ENCODE measurements at places on chromosomes 7 and 10.

DNA sequence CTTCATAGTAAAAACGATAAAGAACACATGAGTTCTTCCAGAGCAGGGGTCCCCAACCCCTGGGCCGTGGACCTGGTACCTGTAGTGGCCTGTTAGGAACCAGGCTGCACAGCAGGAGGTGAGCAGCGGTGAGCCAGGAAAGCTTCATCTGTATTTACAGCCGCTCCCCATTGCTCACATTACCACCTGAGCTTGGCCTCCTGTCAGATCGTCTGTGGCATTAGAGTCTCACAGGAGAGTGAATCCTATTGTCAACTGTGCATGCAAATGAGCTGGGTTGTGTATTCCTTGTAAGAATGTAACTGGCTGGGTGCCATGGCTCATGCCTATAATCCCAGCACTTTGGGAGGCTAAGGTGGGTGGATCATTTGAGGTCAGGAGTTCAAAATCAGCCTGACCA is 229.5 kb downstream of the CNTNAP2 start:
- no peak for DNase-seq

DNA sequence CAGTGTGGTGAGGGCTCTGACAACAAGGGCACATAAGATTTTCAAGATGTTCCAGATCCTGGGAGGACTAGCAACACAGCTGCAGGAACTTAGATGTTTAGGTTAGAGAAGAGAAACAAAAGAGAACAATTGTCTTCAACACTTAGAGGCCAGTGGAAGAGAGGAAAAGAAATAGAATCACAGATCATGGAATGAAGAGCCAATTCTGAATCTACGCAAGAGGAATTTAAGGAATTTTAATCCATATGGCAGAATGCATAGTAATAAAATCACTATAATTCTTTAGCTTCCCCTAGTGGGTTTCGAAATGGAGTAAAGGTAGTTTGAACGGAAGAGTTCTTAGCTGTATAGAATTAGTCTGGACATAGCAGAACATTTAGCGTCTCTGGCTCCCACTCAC is 114.6 kb upstream of the LRRTM3 start:
- DNase-seq = no peak

GRCh38 chr7:111588065-111588433 is 25.8 kb upstream of the IMMP2L start:
- DNase-seq = no peak

GRCh38 chr7:6163402-6163801 is 109.0 kb downstream of the CYTH3 start:
- DNase-seq = no peak

- DNase-seq = no peak
Measured at GRCh38 chr7:121385800-121386179, 10.3 kb downstream of the FAM3C start.

DNA sequence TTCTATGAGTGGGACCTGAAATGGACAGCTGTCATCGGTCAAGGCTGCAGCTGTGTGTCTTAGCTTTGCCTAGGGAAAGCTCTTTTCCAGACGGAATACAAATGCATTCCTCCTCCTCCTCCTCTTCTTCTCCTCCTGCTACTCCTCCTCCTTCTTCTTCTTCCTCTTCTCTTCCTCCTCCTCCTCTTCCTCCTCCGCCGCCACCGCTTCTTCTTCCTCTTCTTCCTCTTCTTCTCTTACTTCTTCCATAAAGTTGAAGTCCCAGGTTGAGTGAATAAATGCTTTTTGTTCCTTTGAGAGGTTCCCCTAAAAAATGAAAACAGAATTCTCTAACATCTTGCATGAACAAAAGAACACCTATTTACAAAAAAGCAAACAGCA is 28.7 kb downstream of the KLF6 start:
- DNase-seq = no peak

DNA sequence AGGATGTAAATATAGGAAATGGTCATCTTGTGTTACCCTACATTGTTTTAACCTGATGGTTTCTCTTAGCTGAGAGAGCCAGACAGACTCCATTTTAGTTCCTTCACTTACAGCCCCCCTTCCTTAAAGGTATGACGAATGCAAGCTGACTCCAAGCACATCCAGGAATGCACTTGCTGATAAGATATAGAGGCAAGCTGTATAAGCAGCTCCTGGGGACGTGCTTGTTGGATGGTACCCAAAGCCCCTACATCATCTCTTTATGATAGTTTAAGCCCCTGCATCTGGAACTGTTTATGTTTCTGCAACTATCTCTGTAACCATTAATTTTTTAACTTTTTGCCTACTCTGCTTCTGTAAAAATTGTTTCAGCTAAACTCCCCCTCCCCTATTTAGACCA is 41.7 kb downstream of the ZNF25 start:
- no peak for DNase-seq

DNA sequence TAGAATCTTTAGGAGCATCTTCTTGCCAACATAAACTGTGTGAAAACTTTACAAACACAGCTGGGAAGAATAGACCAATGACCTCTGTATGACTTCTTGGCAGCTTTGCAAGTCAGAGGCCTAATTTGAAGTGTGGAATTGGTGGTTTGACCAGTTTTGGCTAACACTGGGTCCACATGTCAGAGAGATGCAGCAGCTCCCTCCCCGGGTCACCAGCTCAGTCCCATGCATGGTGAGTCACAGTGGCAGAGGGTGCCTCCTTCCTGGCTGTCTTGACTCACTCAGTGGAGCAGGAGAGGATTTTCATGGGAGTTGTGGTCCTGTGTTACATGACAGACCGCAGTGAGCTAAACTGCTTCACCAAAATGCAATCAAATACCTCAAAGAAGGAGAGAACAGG is 8.2 kb upstream of the STARD3NL start:
- DNase-seq = no peak

GRCh38 chr7:101373812-101374614 is 11.3 kb downstream of the COL26A1 start:
- DNase-seq = no peak

DNA sequence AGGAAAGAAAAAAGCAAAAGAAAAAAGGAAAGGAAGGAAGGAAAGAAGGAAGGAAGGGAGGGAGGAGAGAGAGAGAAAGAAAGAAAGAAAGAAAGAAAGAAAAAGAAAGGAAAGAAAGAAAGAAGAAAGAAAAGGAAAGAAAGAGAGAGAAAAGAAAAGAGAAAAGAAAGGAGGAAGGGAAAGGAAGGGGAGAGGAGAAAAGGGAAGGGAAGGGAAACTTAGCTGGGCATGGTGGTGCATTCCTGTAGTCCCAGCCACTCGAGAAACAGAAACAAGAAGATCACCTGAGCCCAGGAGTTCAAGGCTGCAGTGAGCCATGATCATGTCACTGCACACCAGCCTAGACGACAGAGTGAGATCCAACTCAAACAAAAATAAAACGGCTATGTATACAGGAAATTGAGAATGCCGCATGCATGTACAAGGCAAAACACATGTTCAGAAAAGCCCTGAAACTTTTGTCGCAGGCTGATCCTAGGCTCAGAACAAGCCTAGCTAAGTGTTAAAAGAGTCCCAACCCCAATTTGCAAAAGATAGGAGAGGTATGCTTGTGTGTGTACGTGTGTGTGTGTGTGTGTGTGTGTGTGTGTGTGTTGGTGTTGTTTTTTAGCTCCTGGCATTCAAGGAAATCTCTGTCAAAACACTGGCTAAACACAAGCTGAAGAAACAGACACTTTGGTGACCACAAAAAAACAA is 6.6 kb upstream of the NPC1L1 start:
- DNase-seq = no peak

- DNase-seq = no peak
Measured at GRCh38 chr10:97121041-97121440, 64.7 kb downstream of the SLIT1 start.

GRCh38 chr7:26439521-26440232 is 148.0 kb downstream of the SNX10 start:
- DNase-seq = no peak

DNA sequence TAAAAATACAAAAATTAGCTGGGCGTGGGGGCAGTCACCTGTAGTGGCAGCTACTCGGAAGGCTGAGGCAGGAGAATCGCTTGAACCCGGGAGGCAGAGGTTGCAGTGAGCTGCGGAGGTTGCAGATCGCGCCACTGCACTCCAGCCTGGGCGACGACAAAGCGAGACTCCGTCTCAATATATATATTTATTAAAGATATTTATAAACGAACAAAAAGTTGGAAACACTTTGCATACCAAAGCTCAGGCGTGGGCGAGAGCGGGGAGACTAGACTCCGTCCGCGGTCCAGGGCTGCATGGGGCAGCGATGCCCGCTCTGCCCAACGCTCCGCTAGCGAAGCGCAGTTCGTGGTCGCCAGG is 7.9 kb upstream of the CRYGN start:
- no peak for DNase-seq

DNA sequence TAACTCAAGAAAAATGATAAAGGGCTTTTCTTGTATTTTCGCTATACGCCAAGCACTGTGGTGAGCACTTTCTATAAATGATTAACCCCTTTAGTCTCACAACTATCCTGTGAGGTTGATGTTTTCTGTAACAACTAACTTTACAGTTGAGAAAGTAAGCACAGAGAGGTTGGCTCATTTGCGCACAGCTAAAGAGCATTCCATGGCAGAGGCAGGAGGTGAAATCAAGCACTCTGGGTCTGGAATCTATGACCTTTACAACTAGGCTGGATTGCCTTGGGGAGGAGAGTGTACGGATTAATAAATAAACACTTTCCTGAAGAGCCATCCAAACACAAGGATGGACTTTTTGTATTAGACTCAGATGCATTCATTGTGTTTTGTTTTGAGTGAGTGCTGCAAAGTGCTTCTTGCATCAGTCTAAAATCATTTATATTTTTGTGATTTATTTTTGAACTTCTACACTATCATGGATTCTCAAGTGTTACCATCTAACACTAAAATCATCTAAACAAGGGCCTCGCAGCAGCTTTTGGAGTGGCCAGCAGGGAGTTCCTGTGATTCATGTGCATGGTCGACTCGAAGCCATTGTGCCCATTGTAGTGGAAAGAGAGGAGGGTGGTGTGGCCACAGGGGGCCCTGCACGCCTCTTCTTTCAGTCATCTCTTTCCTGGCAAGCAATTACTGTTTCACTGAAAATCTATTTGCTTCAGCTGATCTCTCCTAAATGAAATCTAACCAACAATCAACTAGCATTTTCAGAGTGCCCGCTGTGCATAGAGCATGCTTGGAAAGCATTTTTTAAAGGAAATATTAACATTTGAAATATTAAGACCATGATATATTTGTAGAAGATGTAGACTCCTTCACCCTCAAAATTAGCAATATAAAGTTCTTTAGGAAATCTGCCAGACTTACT is 633.4 kb upstream of the COBL start:
- no peak for DNase-seq

- DNase-seq = no peak
Measured at GRCh38 chr10:93701866-93702209, 554 bp downstream of the FRA10AC1 start.

GRCh38 chr10:133245439-133246235 is 8.0 kb downstream of the VENTX start:
- DNase-seq = no peak

- no peak for DNase-seq
Measured at GRCh38 chr10:33721509-33721908, 387.0 kb upstream of the NRP1 start.

- no peak for DNase-seq
Measured at GRCh38 chr7:137469191-137469811, 125.8 kb upstream of the PTN start.

DNA sequence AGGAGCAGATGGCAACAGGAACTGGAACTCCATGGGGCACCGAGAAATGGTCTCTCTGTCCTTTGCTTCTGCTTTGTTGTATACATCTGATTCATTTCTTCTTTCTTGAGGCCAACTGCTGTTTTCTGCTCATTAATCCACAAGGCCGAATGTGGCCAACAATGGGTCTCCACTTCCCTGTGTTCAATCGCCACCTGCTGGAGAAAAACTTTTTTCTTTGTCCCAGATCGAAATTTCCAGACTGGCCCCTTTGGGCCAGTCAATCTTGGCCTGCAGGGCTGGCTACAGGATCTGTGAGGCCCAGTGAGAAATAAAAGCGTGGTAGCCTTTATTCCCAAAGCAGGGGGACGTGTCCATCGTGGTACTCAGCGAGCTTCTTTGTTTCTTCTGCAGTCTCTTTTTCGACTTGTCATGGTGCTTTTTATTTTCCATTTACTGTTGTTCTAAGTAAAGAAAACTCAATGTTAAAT is 58.8 kb downstream of the PARP12 start:
- DNase-seq = peak; percentile 47

DNA sequence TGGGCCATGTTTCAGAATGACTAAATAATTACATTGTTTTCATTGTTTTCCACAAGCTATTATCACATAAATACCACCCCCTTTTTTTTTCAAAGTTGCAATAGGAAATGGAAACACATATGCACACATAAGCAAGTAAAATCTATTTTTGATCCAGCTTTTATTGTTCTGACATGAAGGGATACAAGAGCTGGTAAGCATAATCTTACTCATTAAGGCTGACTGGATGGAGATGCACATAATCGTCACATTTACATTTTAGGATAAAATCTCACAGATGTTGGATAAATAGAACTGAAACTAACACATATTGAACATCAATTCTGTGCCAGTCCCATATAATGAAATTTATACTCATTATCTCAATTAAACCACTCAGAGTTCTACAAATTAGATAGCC is 84.5 kb upstream of the CHRM2 start:
- no peak for DNase-seq

DNA sequence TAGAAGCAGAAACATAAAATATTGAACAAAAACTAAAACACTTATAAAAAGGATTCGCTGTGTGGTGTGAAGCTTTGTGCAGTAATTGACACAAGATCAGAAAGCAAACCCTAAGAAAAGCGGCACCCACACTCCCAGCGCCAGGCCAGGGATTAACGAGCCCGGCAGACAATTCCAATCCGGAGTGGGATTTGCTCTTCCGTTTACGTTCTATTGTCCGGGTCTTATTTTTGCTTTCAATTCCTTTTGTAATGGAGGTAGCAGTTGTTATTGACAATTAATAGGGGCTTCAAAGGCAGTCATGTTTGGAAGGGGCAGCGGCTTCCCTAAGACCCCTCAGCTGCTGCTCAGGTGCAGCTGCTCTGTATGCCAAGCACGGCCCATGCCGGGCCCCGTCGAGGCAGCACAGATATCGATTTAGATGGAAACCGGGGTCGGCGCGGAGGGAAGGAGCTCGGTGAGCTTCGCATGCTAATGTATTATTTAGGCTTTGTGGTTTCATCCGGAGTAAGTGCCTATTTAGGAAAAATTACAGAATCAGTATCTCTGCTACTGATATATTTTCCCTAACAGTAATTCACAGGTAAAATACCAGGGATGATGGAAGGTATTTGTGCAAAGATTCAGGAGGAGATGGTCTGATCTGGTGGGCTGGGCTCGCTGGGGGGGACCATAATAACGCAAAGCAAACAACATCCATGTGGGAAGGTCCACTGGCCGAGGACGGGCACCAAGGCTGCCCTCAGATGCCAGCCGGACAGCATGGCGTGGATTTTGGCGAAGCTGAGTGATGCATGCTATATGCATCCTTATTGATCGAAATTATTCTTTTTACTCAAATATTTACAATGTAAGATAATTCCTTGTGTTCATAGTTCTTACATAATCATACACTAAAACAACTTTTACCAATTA is 561.7 kb downstream of the PTPRN2 start:
- no peak for DNase-seq

DNA sequence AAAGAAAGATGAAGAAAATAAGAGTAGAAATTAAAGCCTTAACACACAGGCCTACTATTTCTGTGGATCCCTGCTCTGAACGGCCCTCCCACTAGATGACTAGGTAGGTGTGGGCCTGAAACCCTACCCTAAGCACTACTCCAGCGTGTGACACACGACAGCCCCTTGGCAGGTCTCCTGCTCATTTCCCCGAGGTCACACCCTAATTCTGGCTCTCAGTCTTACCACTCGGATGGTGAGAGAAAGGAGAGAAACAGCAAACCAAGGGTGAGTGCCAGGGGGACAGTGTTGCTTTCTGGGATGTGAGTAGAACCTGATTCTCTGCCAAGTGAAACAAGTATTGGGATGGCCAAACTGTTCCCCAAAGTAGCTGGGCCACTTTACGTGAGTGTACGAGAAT is 12.1 kb downstream of the GALNTL5 start:
- no peak for DNase-seq
